ENCODE measurements at places on chromosomes 4 and X.

DNA sequence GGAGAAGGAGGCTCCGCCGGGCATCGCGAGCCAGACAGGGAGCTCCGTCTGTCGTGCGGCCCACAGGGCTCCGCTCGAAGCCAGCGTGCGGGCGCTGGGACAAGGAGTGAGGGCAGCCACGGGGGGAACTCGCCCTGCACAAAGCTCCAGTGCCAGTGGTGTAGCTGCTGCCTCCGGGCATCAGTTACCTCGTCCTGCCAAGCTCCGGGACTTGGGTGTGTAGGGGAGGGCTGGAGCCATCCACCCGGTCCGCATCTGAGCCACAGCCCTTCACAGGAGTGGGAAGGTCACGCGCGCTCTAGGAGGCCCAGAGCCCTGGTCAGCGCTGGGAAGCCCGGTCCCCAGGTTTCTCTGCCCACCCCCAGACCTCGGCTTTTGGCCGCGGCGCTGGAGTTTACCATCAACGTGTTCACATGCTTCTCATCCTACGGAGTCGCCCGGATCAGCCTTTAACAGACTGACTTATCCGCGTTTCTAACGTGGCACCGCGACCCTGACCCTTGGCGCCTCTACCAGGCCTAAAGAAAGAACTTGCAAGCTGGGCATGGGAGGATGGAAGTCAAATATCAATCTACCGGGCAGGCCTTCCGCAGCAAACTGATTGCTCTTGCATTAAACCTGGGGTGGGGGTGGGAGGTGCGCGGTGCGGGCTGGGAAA, 8.4 kb upstream of the PRDM8 start:
- H3K27me3 ChIP-seq, result peaks cover 32% of the 10 kb centered on the region
- peaks cover 6% of the 10 kb centered on the region for H3K36me3 ChIP-seq
- no peak for DNase-seq
- H3K4me1 ChIP-seq, result peaks cover 18% of the 10 kb centered on the region

GRCh38 chr4:8006471-8006870, 66.8 kb upstream of the AFAP1 start:
- H3K27ac ChIP-seq, result no peak overlapping the region
- DNase-seq, result no peak
- no peak overlapping the region for H3K4me3 ChIP-seq
- H3K36me3 ChIP-seq, result no peaks in the 10 kb centered on the region

- peaks cover 21% of the 10 kb centered on the region for H3K27me3 ChIP-seq
- H3K27ac ChIP-seq, result no peak overlapping the region
- no peaks in the 10 kb centered on the region for H3K4me1 ChIP-seq
- no peak overlapping the region for H3K4me3 ChIP-seq
- no peaks in the 10 kb centered on the region for H3K36me3 ChIP-seq
These were observed 7.4 kb downstream of the MEPE start for GRCh38 chr4:87840149-87840548.

DNA sequence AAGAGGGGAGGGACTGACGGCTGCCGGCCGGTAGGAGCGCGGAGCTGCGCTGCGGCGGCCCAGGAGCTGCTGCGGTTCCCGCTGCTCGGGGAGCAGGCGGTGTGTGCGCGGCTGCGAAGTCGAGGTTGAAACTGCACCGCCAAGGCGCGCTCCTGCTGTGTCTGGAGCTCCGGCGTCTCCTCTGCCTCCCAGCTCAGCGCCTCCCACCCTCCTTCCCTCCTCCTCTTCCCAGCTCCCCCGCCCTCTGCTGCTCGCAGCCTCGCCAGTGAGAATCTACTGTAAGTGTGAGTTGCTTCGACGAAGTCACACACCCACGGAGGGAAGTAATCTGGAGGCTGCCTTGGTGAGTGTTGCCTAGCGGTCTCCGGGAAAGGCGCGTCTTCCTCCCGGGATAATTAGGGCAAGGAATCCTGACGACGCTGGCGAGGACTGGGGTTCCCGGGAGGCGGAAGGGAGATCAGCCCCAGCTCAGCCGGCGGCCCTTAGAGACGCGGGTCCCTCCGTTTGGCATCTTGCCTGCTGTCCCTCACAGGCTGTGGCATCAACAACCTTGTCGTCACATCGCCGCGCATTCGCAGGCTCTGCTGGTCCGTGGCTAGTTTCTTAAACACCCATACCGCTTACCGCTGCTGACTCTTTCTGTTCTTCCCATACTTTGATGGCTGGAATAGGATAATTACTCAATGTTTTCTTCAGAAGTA, at the start of gene EPHA5:
TSS of gene EPHA5 (minus strand) at position 159 of the 701 bp plus-strand sequence. CDS start 747 bp downstream, outside the sequence.
- peaks cover 59% of the 10 kb centered on the region for H3K27me3 ChIP-seq
- H3K36me3 ChIP-seq, result no peaks in the 10 kb centered on the region
- H3K27ac ChIP-seq, result no peak within 1 kb of the TSS
- no peak within 1 kb of the TSS for H3K4me3 ChIP-seq

GRCh38 chr4:24070117-24070516, 180.3 kb upstream of the PPARGC1A start:
- H3K4me1 ChIP-seq, result no peaks in the 10 kb centered on the region
- H3K27me3 ChIP-seq, result no peaks in the 10 kb centered on the region
- H3K4me3 ChIP-seq, result no peak overlapping the region
- no peaks in the 10 kb centered on the region for H3K36me3 ChIP-seq

DNA sequence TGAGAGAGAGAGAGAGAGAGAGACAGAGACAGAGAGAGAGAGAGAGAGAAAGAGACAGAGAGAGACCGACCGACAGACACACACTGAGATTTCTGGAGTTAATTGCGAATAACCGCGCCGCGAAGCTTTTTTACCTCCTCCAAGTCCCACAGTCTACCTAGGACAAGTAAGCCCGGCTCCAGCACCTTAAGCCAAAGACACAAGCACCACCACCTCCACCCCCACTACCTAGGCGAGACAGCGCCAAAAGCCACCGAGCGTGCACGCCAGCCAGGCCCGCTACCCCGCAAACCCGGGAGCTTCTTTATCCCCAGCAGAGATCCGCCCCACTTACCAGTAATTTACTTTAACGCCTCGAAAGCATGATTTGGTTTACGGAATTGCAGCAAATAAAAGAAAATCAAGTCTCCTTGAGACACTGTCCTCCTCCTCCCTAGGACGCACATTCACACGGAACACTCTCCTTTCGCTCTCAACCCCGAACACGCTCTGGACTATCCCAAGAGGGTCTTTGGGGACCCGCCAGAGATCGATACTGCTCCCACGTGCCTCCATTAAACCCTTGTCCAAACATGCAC, 649.6 kb upstream of the DIPK2B start:
- H3K27me3 ChIP-seq, result peaks cover 46% of the 10 kb centered on the region
- peak overlapping the region; percentile 90 for H3K27ac ChIP-seq
- peak; percentile 60 for DNase-seq
- H3K4me3 ChIP-seq, result peak overlapping the region; percentile 88
- peaks cover 52% of the 10 kb centered on the region for H3K36me3 ChIP-seq

GRCh38 chrX:153303276-153304262, 18.0 kb downstream of the PNMA6F start:
- H3K27me3 ChIP-seq, result peaks cover 42% of the 10 kb centered on the region
- no peak for DNase-seq
- no peak overlapping the region for H3K4me3 ChIP-seq

DNA sequence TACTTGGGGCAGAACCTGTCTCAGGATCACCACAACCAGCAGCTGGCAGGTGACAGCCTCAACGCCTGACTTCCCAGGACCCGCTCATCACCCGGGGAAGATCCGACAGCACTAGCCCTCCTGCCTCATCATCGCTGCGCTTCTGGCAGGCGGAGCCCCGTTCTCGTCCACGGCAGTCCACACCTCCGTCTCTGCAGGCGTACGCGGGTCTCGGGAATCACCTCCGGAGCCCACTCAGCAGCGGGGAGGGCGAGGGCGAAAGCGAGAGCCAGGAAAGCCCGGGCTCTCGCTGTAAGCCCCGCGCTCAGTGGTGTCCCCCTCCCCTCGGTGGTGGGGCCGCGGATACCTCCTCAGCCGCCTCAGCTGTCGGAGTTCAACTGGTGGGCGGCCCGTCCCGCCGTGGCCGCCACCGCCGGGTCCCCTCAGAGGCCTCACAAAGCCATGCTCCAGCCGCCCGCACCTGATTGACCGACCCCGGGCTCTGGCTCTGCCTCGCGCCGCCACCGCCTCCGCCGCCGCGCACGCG, 518 bp upstream of the CNKSR2 start:
- DNase-seq, result no peak
- peak overlapping the region; percentile 88 for H3K4me3 ChIP-seq
- peaks cover 24% of the 10 kb centered on the region for H3K4me1 ChIP-seq
- peak overlapping the region; percentile 69 for H3K27ac ChIP-seq
- H3K27me3 ChIP-seq, result peaks cover 19% of the 10 kb centered on the region
- H3K36me3 ChIP-seq, result peaks cover 2% of the 10 kb centered on the region

DNA sequence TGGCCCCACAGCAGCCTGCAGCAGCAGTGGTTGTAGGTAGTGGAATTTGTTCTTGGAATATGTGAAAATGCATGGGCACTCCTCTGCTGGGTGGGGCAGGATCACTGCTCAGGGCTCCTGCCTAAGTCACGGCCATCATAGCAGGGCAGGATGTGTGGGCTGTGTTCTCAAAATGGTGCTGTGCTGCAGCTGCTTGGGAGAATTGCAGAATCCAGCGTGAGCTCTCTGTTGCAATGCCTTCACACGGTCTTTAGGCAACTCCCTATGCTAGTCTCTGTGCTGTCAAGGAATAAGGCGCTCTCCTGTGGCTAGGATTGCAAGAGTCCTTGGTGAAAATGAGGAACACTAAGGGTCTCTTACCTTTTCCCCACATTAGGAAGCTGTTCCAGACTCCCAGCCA, 42.9 kb downstream of the F8 start:
- no peak overlapping the region for H3K27ac ChIP-seq
- H3K36me3 ChIP-seq, result no peaks in the 10 kb centered on the region
- no peak for DNase-seq
- peaks cover 10% of the 10 kb centered on the region for H3K4me1 ChIP-seq

- H3K4me3 ChIP-seq, result no peak overlapping the region
- H3K27me3 ChIP-seq, result peaks cover 23% of the 10 kb centered on the region
These were observed 11.2 kb upstream of the RNF175 start for GRCh38 chr4:153771046-153771445.
